Testis (tissue), 5 donors: ENCODE measurements at places on chromosomes 5 and 9. TPM values are rescaled to one million over a fixed set of nuclear protein-coding genes. Genes with fewer than 3 reads are reported as not detected.

EDIL3 gene
- total RNA-seq: 3.5 TPM

MYO10 gene
- total RNA-seq: 99.8 TPM

AGXT2 gene
- total RNA-seq: not detected

ENDOG gene
- 30.4 TPM for total RNA-seq

KIF24 gene
- 18.3 TPM for total RNA-seq

MARCOL gene
- not detected for total RNA-seq

PCDHA9 gene
- total RNA-seq: 2.0 TPM

IQGAP2 gene
- total RNA-seq: 33.5 TPM

FIBCD1 gene
- 33.5 TPM for total RNA-seq

GRCh38 chr5:149881069-149881622 lies 63.4 kb downstream of the PDE6A start:
- DNase-seq: no peak

DNA sequence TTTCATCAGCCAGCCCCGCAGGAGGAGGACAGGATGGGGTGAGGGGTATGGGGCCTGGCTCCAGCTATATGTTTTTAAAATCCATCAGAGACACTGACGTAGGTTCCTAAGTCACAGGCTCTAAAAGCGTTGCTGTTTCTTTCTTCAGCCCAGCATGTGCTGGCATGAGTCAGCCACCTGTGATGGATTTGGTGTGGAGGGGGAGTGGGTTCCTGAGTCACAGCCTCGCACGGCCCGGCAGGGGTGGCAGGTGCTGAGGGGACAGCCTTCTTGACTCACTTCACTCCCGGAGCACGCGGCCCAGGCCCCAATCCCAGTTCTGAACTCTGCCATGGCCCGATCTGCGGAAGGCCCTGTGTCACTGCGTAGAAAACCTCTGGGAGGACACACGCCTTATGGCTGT lies 38.8 kb upstream of the RPL26L1 start:
- DNase-seq: no peak

DNA sequence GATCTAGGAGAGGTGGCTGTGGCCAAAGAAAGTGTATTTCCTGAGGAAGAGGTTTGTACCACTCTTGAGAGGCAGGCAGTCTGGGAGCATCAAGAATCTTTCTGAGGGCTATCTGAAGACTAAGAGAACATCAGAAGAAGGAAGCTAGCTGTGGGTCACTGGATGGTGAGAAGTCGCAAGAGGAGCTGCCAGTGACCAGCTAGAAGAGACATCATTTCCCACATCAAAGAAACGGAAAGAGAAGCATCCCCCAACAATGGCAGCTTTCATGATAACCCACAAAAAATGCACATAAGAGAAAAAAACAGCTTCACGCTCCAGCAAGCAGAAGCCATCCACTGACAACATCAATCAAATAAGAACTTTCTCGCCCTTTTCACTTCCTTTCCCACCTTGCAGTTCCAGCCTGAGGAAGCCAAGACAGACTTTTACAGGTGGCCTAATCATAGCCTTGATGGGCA lies 25.0 kb upstream of the CEP78 start:
- no peak for DNase-seq

- peak; percentile 87 for DNase-seq
These were observed 186.2 kb downstream of the FANCC start for GRCh38 chr9:95131023-95131943.

DNA sequence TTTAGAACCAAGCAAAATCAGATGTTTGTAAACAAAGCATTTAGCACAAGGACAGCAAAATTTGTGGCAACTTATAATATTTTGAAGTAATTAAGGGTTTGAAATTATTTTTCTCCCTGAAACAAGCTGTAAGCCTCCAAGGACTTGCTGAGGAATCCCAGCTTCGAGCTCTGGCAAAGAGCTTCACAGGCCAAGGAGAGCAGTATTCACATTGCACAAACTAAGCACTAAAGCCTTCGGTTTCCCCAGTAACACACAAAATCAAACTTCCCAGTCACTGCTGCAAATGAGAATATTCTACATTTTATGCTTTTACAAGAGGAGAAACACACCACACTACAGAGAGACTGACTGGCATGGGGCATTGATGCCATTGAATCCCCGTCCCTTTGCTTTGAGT lies 101.9 kb downstream of the WDR41 start:
- peak; percentile 38 for DNase-seq

- DNase-seq: no peak
These were observed 517.1 kb downstream of the TMEM232 start for GRCh38 chr5:110209401-110209800.

DNA sequence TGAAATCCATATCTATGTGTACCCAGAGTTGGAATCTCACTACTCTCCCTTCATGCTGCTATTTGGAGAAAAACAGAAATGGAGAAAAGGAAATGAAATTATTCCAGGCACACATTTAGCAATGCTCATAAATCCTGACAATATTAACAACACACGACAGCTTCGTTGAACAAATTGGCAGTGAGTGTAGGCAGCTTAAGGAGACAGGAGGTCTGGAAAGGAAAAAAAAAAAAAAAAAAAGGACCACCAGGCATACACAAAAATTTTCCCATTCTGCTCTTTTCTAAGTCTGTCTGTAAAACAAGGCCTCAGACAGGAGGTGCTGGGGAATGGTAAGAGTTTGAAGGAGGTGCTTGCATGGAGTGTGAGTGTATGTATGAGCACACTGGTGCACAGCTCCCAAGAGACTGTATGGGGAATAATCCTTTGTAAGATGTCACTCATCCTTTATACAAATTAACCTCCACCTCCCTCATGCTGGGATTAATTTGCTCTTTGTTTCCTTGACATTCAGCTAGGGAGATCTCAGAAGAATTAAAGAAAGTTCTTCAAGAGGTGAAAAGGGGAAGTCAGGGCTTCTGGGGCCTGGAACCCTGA lies 78.9 kb downstream of the ASTN2 start:
- DNase-seq: no peak

DNA sequence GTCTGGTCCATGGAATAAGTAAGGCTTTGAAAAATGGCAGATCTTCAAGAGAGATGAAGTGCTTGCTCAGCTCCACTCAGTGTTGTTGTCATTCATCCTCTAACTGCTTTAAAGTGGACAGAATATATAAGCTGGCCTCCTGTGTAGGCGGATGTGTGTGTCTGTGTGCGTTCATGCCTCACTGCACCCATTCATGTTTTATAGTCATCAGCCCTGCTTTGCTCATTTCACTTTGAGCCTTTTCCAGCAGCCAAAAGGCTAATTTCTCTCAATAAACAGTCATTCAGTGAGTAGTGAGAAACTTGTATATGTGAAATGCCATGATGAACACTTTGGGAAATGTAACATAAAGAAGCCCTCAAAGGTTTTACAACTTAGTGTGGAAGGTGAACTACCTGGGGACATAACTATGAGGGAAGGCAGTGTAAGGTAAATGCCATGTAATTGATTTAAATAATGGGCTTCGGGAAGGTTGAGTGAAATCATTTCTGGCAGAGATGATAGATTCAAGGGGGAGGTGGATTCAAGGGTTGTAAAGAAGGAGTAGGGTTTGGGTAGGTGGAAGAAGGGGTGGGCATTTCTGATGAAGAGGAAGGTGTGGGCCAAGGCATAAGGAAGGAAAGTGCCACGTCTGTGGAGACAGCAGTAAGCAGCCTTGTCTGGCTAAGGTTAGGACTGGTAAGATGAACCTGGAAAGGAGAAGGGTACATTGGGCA lies 15.7 kb downstream of the TTC23L start:
- no peak for DNase-seq

GRCh38 chr5:125258615-125259014 lies 512.2 kb upstream of the ZNF608 start:
- DNase-seq: no peak

- DNase-seq: no peak
These were observed 19.1 kb downstream of the TMEM232 start for GRCh38 chr5:110707260-110707844.

DNA sequence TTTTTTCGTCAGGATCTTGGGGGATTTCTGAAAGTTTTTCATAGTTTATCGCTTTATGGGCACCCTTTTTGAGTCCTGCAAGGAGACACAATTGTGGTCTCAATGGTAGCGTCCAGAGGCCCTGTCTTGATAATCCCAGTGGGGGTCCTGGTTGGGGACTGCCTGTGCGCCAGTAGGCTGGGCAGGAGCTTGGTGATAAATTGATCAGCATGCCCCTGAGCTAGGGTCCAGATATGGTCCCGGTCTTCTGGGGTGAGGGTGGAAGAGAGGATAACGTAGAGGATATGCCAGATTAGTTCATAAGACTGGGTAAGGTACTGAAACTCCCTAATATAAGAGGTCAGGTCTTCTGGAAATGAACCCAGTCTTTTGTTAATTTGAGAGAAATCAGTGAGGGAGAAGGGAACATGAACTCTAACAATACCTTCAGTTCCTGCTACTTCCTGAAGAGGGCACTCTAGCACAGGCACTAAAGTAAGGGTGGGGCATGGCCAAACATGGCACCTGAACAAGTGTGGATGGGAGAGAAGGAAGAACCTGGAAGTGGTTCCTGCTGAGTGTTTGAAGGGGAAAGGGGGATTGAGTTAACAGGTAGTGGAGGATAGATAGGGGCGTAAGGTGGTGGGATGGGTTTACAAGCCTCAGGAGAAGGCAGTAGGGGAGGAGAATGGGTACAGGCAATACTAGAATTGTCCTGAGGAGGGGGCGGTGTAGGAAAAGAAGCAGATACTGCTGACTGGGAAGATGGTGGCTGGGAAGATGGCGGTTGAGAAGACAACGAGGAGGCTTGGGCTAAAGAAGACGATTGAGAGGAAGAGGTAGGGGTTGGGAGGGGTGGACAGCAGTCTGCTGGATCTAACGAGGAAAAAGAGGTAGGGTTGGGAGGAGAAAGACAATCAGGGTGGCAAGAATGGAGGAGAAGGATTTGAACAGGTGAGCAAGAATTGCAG lies 33.8 kb upstream of the ANXA2R start:
- DNase-seq: peak; percentile 45

GRCh38 chr5:78224358-78224757 lies 70.1 kb downstream of the AP3B1 start:
- no peak for DNase-seq

DNA sequence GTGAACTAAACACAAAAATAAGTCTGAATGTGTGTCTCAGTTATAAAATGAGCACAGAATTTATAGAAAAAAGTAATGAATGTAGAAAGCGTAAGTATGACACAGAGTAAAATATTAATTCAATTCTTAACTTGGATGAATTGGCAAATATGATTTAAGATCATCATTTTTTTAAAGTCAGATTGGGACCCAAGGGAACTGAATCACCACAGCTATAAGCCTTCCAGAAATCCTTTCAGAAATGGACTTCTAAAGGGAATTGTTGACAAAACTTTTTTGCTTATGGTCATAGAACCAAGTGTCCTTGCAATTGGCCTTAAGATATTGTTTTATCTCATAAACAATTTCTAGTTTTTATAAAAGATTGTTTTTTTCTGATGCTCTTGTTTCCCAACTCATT lies 495.1 kb upstream of the DAB2 start:
- no peak for DNase-seq

GRCh38 chr5:174380311-174380710 lies 334.8 kb downstream of the NSG2 start:
- DNase-seq: no peak

GRCh38 chr9:32171339-32171738 lies 213.1 kb upstream of the ACO1 start:
- no peak for DNase-seq

DNA sequence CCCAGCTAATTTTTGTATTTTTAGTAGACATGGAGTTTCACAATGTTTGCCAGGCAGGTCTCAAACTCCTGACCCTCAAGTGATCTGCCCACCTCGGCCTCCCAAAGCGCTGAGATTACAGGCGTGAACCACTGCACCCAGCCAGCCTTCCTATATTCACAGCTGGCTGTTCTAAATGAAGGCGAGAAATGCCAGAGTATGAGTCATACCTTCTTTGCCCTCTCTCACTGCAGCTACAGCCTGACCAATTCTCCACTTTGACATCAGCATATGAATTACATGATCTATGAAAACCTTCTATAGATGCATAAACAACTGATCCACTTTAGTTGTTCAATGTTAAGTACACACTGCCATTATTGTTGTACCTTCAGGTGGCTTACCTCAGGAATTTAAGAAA lies 14.5 kb downstream of the APTX start:
- DNase-seq: no peak

GRCh38 chr5:93723681-93724080 lies 17.7 kb downstream of the POU5F2 start:
- DNase-seq: no peak

GRCh38 chr5:84292788-84293653 lies 91.7 kb downstream of the EDIL3 start:
- DNase-seq: no peak

DNA sequence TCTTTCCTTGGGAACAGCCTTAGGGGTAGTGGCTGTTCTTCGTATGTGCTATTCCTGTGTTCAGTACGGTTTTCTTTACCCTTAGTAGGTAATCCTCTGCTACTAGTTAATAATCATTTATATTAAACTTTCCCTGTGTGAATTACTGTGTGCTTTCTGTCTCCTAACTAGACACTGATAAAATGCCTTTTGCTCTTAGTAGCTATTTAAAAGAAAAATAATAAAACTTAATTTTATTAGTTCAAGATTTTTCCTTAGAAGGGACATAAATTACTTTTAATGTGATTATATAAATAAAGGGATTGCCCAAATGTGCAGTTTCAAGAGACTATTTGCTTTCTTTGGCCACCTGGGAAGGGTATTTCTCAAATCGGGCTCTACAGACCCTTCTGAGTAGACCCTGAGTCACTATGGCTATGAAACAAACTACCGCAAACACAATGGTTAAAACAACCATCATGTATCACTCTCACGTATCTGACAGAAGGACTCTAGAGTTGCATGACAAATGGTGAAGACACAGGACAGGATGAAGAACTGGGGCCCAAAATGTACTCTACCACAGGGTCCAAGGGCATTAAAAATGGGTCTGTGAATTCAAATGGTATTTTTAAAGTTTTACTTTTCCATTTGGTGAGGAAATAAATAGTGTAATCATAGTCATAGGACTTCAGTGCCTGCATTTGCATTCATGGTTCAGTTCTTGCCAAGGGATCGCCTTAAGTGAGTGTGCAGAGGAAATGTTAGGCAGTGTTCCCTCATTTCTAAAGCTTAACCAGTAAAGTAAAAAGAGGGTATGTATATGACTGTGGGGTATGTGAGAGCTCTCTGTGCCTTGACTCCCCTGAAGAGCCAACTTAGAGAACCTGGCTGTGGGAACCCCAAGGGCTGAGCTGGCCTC lies 97.0 kb downstream of the TSSK1B start:
- no peak for DNase-seq

DNA sequence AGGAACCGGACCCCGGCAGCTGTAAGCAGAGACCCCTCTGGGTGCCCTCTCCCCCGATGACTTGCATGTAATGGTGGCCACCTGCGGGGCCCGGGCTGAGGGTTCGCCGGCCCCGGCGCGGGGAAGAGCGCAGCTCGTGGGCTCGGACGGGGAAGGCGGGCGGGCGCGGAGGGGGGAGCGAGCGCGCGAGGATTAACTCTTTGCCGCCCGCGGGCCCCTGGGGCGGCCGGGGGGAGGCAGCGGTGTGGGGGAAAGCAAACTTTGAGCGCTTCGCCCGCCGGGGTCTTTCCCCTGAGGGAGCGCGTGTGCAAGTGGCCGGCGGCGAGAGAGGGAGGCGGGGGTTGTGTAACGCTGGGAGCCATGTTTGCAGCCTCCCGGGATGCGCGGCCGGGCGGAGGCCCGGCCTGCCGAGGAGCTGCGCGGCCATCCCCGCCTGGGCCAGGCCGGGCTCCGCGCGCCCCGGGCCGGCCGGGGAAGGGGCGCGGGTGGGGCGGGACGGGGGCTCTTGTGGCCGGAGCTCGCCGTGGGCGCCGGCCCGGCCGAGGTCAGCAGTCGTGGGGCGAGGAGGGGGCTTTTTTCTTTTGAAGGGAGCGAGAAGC lies 547 bp downstream of the ANP32B start:
- DNase-seq: peak; percentile 71
